Activated T-cell treated with anti-CD3 and anti-CD28 coated beads for 48 hours (primary cell): ENCODE measurements at places on chromosomes 7 and 10.

- no peak for DNase-seq
Observed at GRCh38 chr7:74272305-74273038, 16.7 kb upstream of the CLIP2 start.

GRCh38 chr7:117808341-117808757 is 64.9 kb downstream of the CTTNBP2 start:
- no peak for DNase-seq

DNA sequence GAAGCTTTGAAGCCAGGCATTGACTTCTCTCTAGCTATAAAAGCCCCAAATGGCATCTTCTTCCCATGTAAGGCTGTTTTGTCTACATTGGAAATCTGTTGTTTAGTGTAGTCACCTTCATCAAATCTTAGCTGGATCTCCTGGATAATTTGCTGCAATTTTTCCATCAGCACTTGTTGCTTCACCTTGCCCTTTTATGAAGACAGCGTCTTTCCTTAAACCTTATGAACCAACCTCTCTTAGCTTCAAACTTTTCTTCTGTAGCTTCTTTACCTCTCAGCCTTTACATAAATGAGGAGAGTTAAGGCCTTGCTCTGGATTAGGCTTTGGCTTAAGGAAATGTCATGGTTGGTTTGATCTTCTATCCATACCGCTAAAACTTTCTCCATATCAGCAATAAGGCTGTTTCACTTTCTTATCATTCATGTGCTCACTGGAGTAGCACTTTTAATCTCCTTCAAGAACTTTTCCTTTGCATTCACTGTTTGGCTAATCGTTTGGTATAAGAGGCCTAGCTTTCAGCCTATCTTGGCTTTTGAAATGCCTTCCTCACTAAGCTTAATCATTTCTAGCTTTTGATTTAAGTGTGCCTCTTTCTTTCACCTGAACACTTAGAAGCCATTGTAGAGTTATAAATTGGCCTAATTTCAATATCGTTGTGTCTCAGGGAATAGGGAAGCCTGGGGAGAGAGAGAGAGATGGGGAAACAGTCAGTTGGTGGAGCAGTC is 803.2 kb downstream of the LRMDA start:
- DNase-seq = no peak

- no peak for DNase-seq
Observed at GRCh38 chr10:93437086-93437945, 44.8 kb downstream of the MYOF start.

- DNase-seq = no peak
Observed at GRCh38 chr7:27198138-27198841, 1.6 kb downstream of the HOXA13 start.

DNA sequence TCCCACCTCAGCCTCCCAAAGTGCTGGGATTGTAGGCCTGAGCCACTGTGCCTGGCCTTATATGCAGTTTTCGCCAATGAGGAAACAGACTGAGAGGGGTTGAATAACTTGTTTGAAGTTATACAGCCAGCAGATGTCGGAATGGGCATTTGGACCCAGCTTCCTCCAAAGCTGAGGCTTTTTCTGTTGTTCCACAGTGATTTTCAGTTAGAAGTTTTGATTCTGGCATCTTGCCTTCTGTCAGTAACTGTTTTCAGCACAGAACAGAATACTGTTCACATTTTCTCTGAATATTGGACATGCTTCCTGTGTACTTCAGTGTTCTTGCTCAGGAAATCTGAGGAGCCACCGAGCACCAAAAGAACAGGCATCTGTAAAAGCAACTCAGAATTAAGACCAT is 287.2 kb downstream of the CAMK1D start:
- no peak for DNase-seq

GRCh38 chr10:43863859-43864591 is 215.3 kb upstream of the ZNF32 start:
- no peak for DNase-seq

DNA sequence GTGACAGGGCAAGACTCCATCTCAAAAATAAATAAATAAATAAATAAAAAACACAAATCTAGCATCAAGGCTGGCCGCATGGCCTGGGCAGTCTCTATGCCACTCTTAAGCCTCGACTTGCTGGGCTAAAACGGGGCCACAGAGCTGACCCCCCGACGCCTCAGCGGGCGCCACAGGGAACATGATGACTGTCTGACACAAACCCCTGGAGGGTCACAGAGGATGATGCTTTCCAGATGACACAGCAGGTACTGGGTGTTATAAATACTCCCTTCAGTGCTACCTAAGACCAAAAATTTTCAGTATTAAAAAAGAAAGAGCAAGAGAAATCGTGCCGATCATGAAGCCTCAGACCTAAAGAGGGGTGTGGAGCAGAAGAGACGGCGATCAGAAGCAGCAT is 176.8 kb downstream of the MAD1L1 start:
- DNase-seq = no peak

- DNase-seq = no peak
Observed at GRCh38 chr7:138166681-138167080, 90.4 kb downstream of the AKR1D1 start.

DNA sequence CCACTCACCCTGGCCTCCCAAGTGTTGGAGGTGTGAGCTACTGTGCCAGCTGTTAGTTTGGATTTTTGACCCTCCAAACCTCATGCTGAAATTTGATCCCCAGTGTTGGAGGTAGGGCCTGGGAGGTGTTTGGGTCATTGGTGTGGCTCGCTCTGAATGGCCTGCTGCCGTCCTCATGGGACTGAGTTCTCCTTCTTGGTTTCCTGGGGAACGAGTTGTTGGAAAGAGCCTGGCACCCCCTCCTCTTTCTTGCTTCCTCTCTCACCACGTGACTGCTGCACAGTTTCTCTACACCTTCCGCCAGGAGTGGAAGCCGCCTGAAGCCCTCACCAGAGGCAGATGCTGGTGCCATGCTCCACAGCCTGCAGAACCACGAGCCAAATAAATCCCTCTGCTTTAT is 253.5 kb downstream of the PHTF2 start:
- DNase-seq = no peak

- DNase-seq = no peak
Observed at GRCh38 chr10:10045765-10046028, 972.0 kb upstream of the CELF2 start.

GRCh38 chr7:28700790-28701203 is 257.3 kb downstream of the TRIL start:
- no peak for DNase-seq

GRCh38 chr7:11193131-11193867 is 219.6 kb downstream of the PHF14 start:
- DNase-seq = no peak

DNA sequence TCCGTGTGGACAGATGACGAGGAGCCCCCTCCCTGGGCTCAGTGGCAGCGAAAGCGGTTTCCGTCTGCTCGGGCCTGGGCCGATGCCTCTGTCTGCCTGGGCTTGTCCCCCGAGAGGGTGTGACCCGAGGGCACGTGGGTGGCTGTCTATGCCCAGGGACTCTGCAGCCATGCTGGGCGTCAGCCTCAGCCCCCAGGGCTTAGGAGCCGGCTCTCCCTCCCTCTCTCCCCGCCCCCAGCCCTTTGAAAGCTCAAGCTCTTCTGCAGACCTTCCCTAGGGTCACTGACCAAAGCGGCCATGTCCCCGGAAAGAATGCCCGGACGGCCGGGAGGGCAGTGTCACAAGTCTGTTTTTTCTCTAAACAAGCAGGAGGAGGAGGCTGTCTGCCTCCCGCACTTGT is 7.1 kb downstream of the MICALL2 start:
- no peak for DNase-seq

DNA sequence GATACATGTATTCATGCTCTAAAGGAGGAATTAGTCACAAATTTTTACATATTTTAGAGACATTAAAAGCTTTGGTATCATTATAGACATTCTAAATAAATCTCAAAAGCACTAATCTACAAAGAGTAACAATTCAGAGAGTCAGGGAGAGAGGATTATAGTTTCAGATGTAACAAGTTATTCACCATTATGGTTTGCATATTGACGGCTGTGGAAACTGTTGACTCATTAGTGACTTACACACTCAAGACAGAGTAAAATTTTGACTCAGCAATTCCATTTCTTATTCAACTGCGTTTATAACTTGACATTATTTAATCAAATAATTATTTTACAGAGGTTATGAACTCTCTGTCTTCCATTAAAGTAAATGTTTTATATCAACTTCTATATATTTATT is 95.4 kb upstream of the SEMA3C start:
- no peak for DNase-seq

- DNase-seq = peak; percentile 97
Observed at GRCh38 chr7:100101016-100101862, at the start of the genes AP4M1 and MCM7. Gene AP4M1 (plus strand): TSS chr7:100101643. CDS start chr7:100101715, 72 bp downstream. Gene MCM7 (minus strand): TSS chr7:100101397. CDS start chr7:100101294, 103 bp downstream.

- peak; percentile 31 for DNase-seq
Observed at GRCh38 chr10:97333601-97334369, 744 bp downstream of the FRAT2 start.

DNA sequence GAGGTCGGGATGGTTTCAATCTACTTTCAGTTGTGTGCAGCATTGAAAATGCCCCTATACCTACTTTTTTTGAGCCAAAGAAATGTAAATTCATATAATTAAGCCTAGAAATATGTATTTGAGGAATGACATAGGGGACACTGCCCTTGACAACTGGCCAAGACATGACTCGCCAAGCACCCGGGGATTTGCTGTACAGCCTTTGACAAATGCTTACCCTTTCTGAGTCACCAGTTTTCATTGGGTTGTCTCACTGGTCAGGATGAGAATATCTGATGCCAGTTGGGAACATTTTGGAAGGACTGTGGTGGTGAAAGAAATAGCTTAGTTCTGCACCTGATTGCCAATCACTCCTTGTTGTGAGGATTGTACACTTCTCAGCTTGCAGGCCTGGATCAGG is 166.8 kb upstream of the HABP2 start:
- no peak for DNase-seq

DNA sequence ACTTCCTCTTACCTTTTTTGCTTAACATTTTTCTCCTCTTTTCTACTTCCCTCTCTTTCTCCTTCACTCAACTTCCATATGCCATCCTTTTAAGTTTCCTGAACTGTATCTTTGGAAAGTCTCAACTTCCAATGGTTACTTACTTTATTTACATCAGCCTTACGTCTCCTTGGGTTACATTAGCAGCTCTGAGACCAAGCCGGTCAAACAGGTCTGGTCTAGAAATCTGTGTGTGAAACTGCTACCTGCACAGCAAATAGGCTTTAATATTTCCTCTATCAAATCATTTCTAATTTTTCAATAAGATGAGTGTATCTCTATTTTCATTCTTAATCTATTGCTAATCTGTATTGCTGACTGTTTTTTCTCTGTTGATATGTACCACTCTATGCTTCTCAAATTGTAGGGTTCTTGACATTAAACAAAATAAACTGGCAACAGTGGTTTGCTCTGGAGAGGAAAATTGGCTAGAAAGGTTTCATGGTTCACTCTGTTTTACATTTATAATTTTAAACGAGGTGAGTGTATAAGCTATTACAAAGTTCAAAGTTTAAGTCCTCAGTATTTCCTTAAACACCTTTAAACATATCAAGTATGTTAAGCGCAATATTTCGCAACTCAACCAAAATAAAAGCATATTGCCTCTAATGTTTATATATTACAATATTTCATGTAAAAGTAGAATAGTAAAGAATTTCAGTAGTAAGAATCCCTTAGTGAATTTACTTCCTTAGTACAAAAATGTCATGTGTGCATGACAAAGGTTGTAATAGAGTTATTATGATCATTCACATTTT is 3.6 kb upstream of the SEMA3C start:
- DNase-seq = no peak

DNA sequence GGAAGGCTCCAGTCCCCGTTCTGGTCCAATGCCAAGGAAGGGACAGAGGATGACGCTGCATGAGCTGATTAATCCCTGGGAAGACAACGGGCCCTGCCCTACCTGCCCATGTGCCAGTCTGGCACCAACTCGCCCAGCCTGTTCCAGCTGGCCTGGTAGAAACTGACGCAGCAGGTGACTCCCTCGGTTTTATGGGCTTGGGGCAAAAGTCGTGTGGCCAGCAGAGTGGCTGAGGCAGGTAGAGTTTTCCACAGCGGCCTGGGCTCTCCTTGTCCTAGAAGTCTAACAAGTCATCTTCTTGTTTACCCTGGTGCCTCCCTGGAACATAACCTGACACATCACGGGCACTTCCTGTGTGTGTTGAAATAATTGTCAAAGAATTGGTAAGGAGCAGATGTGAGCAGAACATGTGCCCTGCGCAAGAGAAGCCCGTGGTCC is 20.4 kb upstream of the LMTK2 start:
- no peak for DNase-seq

DNA sequence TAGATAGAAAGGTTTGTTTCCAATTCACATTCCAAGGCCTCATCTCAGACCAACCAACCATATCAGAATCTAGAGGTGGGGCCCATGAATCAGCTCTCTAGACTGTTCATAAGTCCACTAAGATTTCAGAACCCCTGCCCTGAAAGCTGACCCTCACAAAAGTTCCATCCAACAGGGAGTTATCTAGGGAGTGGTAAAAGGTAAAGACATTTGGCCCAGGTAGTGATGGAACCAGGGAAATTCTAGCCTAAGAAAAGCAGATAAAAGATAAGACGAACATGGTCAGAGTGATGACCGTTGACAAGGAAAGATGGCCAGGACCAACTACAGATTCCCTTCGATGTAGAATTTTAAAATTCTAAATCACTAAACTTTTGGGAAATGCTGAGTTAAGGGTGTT is 198.0 kb upstream of the NEBL start:
- no peak for DNase-seq

DNA sequence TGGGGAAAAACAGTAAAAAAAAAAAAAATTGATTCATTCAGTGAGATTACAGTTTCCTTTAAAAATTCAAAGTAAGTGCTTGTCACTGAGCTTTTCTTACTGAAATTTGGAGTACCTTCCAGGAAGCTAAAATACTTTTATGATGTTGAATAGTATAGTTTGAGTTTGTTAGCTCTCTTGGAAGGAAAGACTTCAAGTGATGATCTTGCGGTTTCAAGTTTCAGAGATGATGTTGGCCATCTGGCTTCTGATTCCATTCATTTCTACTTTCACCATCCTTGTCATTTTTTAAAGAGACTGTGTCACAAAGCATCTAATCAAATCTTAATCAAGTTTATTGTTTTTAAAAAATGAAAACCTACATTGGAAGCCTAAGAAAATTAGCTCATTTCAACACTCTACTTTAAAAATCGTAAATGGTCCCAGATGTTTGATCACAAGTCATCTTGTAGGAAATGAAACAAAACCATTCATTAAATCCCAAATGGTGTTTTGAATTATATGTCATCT is 4.9 kb upstream of the HERPUD2 start:
- no peak for DNase-seq

DNA sequence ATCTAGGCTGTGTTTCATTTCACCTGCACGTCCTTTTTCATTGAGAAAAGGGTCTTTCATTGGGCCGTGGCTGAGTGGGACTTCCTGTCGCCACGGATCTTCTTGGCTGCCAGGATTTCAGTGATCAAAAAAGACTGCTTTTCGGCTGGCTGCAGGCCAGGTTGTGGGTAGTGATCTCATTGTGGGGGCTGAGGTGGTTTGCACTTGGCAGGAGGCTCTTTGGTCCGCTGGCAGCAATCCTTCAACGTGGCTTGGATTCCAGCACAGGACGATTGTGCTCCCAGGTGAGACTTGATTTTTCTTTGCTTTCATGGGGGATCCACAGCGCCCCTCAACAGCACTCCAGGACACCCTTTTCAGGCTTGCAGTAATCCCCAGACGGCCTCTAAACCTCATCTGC is 29.0 kb upstream of the ZNF273 start:
- DNase-seq = no peak
